GM18507 (cell line): ENCODE measurements at places on chromosomes 12 and 14.

DNA sequence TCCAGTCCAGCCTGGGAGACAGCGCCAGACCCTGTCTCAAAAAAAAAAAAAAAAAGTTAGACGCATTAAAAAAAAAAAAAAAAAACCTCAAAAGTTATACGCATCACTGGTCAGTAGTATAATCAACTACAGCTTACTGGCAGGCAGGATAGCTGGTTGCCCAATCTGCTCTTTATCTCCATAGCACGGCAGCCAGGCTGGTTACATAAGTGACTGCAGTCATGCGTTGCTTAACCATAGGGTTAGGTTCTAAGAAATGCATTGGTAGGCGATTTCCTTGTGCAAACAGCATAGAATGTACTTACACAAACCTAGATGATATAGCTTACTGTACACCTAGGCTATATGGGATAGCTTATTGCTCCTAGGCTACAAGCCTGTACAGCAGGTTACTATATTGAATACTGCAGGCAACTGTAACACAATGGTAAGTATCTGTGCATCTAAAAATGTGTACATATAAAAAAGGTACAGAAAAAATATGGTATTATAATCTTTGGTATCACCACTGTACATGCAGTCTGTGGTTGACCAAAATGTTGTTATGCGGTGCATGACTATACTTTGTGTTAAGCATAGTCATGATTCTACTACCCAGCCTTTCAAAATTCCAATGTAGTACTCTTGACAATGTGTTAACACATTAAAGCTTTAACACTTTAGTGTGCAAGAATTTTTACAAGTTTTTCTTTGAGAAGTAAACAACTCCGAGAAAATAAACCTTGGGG, 8.1 kb downstream of the L2HGDH start:
- DNase-seq: no peak

DNA sequence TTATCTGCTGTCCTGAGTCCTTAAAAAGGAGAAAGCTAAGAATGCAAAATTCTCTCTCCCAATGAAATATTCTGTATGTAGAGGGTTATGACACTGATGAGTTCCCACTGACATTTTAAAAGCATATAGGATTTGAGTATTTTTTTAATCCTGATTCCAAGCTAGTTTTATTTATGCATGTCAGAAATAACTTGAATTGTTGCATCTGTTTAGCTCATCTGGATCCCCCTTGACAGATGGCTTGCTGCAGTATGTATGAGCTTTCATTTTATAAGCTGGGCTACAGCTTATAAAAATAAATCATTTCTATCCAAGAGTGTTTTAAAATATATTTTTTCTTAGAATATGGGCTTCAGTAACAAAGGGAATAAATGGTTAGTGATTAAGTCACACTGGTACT, 495.3 kb downstream of the NELL2 start:
- DNase-seq: no peak

DNA sequence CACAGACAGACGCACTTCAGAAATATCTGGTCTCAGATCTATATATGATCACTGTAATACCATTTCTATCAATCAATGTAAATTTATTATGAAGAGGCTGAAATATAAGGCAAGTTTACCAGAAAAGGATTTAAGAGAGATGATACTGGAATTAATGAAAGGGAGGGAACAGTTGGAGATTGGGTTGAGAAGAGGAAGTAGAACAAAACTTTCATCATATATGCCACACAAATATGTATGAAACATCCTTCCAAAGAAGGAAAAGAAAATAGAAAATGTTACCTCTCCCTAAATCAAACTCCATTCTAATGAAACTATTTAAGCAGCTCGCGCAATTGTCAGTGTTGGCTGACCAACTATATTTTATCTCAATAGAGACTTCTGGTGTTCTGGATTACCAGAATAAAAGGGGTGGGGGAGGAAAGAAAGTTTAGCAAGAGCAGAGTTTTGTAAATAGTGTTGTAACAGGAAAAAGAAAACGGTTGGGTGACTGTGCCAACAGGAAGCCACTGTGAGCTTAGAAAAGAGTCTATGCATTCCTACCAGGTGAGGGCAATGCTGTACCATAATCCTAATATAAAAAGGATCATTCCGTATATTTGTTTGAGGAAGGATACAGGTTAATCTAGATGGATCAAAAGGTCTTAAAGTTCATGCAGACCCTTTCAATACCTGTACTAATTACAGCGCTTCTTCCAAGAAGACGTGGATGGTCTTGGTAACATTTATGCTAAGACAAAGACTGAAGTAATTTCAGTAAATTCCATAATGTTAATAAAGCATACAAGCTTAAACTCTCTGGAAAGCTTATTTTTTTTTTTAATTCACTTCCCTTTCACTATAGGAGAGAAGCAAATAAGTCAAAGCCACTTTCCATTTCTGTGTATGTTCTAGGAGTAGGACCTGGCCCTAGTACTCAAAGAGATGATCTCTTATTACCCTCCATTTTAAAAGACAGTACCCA, 14.5 kb upstream of the LLPH start:
- DNase-seq: no peak

DNA sequence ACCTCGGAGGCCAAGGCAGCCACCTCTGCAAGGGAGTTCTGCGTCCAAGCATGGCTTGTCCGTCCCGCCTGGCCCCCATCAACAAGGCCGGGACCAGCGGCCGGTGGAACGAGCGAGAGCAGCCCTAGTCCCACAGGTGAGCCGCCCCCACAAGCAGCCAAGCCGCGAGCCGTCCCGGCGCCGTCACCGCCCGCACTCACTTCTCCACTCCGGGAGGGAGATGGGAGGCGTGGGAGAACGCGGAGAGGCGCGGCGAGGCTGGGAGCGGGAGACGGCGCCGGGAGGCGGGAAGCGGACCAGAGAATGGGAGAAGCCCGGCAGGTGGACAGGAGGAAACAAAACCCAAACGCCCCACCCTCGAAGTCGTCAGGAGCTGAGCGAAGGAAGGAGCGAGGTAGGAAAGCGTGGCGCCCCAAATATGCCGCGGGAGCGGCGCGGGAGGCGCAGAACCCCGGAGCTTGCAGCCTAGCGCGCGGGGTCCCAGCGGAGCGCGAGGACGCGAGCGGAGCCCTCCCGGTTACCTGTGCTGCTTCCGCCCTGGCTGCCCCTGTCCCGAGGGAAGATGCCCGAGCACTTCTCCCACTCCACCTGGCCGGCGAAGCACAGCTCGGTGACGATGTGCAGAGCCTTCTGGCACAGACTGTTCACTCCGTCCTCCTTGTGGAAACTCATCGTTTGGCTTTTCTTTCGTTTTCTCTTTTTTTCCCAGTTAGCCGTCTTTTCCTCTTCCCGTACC, 600 bp downstream of the SYT10 start:
- DNase-seq: no peak

- DNase-seq: no peak
Measured at GRCh38 chr12:47352067-47352466, 272.3 kb upstream of the AMIGO2 start.

- DNase-seq: peak; percentile 58
Measured at GRCh38 chr12:56157201-56158028, 744 bp upstream of the MYL6 start.

DNA sequence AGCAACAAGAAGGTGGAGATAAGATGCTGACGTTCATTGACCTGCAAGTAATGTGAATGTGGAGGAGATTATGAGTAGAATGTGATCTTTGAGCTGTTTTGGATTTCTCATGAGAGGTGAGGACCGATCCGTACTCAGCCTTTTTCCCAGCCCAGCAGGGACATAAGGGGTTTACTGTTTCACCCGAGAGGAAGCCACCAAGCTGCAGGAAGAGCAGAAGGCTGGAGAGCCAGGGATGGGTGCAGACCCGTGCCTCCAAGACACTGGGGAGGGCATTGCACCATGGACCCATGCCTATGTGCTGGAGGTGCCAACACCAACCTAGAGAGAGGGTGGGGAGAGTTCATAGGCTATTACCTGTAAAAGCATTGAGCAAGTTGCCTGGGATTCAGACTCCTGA, 206.0 kb upstream of the DIO3 start:
- DNase-seq: no peak

GRCh38 chr12:82996168-82996812, 309.6 kb downstream of the TMTC2 start:
- DNase-seq: no peak

DNA sequence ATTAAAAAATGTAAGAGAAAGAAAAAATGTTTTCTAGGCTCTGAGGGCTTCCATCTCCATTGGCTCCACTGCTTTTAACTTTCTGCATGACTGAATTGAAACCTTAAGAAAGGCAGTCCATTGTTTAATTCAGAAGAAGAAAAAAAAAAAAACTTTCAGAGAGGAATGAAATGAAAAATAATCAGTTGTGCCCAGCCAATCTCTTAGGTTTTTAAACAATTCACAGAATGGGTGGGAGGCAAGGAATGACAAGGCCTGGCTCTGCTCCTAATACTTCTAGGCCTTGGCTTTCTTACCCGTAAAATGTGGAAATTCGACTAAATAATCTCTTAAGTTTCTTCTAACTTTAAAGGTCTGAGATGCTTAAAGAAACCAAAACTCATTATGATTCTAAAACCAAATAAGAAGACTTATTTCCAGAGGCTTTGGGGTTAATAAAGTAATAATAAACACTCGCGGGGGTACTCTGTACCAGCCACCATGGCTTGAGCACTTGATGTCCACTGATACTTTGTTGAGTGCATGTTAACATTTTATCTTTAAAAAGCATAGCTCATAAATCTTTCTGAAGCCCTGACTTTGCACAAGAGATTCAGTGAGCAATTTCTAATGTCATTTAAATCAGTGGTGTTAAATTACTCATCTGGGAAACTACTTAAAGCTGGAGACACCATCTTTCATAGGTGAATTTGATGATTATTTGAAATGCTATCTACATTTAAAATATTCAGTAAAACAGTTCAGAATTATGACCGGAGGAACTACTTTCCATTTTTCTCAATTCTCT, 49.6 kb downstream of the STON2 start:
- DNase-seq: no peak

DNA sequence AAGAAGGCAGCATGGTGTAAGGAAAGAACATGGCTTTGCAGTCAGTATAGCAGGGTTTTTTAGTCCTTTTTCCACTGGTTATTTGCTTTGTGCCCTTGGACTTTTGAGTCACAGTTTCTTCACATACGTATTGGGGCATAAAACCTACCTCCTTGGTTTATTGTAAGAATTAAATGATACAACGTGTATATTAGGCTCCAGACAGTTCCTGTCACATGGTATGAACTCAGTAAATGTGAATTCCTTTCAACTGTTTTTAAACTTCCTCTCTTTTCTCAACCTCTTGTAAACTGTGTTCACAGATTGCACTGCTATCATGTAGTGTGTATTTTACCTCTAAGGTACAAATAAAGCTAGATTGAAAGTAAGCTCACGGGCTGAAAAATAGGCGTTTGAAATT, 29.5 kb downstream of the MSRB3 start:
- DNase-seq: no peak

GRCh38 chr12:124774462-124775167, 89.0 kb downstream of the SCARB1 start:
- no peak for DNase-seq

GRCh38 chr14:105568859-105569766, 42.7 kb downstream of the TMEM121 start:
- no peak for DNase-seq

DNA sequence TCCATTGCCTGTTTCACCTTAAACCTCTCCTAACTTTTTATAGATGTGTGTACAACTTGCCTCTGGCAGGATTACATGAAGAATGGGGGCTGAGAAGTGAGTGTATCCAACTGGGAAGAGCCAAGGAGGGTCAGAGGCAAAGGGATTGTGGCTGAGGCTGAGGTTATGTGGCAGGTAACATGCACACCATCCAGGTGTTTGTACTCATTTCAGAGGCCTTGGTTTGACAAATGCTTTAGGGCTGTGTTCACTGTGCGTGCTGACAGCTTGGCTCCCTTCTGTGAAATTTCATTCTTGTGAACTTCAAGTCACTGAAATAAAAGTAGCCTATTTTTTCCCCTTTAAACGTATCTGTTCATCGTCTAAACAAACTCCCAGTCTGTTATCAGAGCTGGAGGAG, 47.7 kb downstream of the ANO6 start:
- no peak for DNase-seq

- no peak for DNase-seq
Measured at GRCh38 chr12:54356951-54357356, 7.3 kb downstream of the GPR84 start.

DNA sequence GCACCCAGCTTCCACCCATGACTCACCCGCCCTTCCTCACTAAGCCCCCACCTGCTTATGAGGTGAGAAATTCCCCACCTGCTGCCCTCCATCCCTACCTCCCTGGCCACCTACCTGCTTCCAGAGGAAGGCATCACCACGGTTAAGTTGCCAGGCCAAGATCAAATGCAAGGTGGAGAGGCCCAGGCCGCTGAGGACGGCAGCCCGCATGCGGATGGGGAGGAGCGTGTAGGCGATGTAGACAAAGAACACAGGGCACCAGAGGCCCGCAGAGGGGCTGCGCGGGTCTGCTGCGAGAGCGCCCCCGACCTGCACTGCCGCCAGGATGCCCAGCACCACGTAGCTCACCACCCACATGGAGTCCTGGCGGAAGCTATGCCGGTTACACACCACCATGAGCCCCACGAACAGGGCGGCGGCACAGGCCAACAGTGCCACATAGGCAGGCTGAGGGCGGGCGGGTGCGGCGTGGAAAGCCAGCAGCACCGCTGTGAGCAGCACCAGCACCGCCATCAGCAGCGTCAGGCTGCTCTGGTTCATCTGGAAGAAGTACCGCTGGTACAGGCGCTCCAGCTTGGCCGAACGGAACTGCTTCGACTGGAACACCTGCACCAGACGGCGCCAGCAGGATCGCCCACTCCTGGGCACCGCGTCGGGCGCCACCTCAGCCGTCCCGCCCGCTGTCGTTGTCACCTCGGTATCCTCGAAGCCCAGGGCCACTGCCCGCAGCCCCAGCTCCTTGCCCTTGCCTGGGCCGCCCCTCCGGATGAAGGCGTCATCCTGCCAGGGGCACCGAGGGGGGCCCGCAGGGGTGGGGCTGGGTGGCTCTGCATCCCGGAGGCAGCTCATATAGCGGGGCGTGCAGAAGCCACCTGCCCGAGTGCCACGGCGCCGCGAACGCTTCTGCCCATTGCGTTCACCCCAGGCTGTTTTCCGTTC, 6.2 kb downstream of the ADCY6 start:
- DNase-seq: no peak

DNA sequence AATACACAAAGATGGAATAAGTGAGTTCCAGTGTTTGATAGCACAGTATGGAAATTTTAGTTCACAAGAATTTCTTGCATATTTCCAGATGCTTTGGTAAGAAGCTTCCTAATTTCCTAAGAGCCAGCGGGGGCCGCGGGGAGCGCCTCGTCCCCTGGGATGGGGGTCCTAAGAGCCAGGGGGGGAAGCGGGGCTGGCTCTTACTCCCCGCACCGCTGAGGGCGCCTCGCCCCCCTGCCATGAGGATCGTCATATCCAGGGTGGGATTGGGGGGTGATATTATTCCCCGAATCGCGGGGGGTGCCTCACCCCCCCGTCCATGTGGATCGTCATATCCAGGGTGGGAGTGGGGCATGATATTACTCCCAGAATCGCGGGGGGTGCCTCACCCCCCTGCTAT, 100.5 kb upstream of the GNG2 start:
- no peak for DNase-seq

DNA sequence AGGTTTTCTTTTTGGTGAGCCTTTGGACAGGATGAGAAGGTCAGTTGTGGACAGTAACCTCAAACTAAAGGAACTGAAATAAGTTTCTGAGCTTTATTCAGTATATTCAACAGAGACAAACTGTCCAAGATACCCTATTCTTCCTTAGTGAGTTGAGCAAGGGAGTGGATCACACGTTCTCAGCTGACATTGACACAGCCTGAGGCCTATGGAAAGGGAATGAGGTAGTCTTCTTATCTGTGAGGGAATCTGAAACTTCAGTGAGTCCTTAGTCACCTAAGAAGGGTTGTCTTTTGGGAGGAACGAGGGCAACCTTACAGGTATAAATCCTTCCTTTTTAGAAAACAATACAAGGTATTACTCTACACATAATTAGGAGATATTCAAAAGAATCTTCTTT, 5.0 kb upstream of the NUBPL start:
- no peak for DNase-seq
